Mesenchymal stem cell (in vitro differentiated cells and primary cell): ENCODE measurements at places on chromosomes 3 and 15.

DNA sequence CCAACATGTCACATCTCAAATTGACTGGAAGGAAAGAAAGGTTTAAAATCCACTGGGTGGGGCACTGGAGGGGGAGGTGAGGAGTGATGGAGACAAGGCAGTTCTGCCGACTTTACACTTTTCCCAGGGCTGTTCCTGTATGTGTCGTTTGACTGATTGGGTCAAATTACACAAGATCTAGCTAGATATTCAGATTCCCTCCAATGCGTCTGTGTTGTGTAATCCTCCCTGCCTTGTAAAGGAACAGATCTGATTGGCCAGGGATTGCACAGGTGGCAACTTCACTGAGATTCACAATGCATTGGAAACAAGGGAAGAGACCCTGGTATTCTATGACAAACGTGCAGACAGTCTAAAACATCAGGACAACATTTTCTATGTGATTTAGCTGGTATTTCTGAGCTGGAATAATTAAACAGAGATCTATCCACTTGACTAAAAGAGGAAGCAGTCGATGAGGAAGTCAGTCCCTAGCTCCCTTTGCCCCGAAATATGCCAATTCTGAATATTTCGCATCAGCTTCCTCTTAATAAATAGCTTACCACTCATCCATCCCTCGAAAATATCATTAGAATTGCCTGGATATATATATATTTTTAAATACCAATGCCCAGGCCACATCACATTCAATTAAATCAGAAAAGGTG lies 312.9 kb downstream of the RORA start:
- DNase-seq, result no peak

GRCh38 chr15:75151214-75152128 lies 50.2 kb upstream of the C15orf39 start:
- DNase-seq, result no peak

GRCh38 chr3:98531622-98532274 lies at the start of gene GPR15:
Gene GPR15, plus strand, starts transcription at chr3:98531978. Its CDS starts 56 bp downstream, at chr3:98532034.
- DNase-seq, result no peak

DNA sequence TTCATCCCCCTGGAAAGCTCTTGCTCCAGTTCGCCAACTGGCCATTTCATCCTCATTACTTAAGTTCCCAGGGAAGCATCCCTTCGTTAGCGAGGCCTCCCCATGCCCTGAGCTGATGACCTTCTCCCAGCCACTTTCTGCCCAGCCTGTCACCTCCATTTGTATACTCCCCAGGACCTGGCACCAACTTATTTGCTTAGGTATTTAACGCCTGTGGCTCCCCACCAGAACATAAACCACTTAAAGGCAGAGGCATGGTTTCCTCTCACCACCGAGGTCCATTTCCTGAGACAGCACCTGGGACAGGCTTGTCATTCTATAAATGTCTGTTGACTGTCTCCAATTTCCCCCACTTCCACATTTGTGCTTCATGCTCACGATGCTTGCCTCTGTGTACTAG lies 189.0 kb downstream of the ZNF621 start:
- no peak for DNase-seq

DNA sequence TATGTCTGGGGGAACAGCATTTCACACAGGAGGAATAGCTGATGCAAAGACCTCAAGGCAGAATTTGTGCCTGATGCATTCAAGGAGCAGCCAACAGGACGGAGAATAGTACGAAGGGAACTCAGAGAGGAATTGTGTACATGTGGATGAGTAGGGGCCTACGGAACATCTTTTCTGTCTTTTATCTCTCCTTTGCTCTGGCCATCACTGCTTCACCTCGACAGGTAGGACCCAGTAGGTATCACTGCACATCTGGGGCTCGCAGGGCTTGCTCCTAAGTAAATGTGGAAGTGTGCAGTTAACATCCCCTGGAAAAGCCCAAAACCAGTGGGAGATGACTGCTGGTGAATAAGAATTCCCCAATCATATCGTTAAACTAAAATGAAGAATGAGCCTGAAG lies 56.4 kb upstream of the POU1F1 start:
- DNase-seq, result no peak
